AG04449 (cell line): ENCODE measurements at places on chromosomes 4 and X.

DNA sequence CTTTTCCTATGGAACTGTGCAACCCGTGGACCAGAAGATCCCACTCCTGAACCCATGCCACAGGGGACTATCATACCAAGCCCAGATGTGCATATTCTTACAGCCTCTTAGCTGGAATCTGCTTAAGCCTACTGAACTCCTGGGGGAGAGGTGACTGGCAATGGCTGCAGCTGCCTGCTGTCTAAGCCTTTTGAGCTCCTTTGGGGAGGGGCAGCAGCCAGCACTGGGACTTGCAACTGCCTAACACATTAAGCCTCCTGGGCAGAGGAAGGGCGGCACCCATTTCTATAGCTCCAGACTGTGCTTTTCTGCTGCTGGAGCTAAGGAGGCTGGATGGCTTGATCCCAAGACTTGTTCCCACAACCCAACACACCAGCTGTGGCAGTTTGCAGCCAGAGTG, 117.9 kb upstream of the VEGFC start:
- no peak for DNase-seq

- DNase-seq: no peak
These were observed 7.2 kb upstream of the FAM9C start for GRCh38 chrX:13051529-13052172.

DNA sequence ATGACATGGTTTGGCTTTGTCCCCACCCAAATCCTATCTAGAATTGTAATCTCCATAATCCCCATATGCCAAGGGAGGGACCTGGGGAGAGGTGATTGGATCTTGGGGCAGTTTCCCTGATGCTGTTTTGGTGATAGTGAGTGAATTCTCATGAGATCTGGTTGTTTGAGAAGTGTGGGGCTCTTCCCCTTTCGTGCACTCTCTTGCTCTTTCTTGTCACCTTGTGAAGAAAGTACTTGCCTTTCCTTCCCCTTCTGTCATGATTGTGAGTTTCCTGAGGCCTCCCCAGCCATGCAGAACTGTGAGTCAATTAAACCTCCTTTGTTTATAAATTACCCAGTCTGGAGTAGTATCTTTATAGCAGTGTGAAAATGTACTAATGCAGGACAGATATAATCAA, 36.4 kb upstream of the FREM3 start:
- no peak for DNase-seq

DNA sequence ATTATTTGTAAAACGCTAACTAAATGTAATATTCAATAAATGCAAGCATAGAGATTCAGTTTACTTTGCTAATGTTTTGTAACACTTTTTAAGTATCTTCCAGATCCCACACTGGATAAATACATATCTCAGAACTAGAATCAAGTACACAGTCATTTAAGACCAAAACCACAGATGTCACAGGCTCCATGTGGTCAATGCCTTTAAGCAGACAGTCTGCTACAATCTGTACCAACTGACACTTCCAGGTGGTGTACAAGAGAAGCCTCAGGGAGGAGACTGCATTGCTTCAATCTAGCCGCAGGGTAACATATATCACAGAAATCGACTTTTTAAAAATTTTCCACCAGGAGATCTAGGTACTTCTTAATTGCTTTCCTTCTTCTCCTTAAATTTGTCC, 229.6 kb upstream of the DIAPH2 start:
- DNase-seq: no peak

GRCh38 chr4:139898293-139898692, 232.7 kb downstream of the MGST2 start:
- no peak for DNase-seq

GRCh38 chrX:49844611-49845010, 15.5 kb downstream of the PAGE4 start:
- no peak for DNase-seq

DNA sequence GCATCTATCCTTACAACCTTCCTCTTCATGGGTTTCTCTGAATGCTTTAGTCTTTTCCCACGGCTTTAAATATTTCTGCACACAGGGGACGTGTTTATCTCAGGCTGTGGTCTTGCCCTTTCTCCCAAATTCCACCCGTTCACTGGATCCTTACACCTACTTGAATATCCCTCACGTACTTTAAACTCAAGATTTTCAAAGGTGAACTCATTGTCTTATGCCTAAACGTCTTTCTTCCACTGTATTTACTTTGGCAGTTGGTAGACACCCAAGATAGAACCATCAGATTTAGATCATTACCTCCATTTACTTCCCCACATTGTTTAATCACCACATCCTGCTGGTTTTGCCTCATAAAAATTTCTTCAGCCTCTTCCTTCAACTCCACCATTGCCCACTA, 269.2 kb downstream of the CBLL2 start:
- DNase-seq: no peak

- no peak for DNase-seq
These were observed 292.5 kb downstream of the USP46 start for GRCh38 chr4:52366621-52367020.

GRCh38 chrX:110992611-110993010, 103.4 kb upstream of the PAK3 start:
- DNase-seq: no peak

DNA sequence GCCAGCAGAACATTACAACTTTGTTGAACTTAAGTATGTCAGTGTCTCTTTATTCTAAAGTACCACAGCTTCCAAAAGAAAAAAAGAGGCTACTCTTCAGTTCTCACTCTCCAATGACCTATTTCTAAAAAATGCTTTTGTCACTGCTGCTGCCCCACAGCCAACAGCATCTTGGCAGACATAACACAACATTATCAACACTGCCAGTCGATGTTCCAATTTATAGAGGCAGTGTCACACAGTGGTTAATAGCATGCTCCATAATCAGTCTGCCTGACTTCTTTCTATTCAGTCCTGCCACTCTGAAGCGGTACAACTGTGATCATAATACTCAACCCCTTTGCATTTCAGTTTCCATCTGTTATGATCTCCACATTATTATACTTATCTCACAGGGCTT, 69.2 kb downstream of the PLS3 start:
- DNase-seq: no peak

DNA sequence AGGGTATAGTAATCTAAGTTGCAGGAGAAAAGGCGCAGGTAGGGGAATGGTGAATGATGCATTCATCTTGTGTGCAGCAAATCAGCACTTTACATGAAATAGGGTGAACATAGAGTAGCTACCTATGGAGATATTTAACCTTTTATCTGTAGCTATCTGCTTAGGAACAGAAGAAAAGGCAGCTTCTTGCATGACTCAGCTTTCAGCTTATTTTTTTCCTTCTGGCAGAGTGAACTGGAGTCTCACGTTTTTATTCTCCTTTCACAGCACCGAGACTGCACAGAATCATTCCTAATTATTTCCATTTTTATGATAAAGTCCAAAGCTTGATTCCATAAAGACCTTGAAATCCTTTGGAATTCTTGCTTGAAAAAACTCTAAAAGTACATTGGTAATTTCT, 4.8 kb upstream of the SCOC start:
- DNase-seq: no peak

GRCh38 chr4:7414736-7415510, 19.8 kb downstream of the PSAPL1 start:
- no peak for DNase-seq
